Stimulated activated CD8-positive, alpha-beta memory T cell treated with anti-CD3 and anti-CD28 coated beads, Interleukin-7, amount 100 ng/mL, for 1 hour (primary cell): ENCODE measurements at places on chromosomes 11 and 22.

DNA sequence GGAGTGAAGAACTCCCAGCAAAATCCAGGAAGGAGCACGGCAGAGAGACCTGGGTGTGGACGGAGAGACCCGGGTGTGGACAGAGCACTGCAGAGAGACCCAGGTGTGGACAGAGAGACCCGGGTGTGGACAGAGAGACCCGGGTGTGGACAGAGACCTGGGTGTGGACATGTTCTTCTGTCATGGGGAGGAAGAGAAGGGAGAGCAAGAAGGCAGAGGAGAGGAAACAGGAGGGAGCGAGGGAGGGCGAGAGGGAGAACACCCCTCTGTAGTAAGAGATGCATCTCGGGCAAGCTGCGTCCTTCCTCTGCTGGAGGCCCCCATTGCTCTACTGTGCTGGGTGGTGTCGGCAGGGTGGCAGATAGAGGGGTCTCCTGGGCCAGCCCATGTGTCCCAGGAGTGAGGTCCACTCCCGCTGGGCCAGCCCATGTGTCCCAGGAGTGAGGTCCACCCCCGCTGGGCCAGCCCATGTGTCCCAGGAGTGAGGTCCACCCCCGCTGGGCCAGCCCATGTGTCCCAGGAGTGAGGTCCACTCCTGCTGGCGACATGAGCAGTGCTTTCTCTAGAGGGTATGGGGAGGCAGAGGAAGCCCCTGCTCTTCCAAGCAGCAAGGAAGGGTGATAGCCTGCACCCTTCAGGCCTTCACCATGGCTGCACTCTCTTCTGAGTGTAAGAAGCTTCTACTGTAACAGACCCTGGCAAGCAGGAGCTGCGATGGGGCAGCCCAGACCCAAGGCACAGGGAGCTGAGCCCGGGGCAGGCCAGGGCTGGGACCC is 934.2 kb downstream of the BRD1 start:
- no peak for DNase-seq

DNA sequence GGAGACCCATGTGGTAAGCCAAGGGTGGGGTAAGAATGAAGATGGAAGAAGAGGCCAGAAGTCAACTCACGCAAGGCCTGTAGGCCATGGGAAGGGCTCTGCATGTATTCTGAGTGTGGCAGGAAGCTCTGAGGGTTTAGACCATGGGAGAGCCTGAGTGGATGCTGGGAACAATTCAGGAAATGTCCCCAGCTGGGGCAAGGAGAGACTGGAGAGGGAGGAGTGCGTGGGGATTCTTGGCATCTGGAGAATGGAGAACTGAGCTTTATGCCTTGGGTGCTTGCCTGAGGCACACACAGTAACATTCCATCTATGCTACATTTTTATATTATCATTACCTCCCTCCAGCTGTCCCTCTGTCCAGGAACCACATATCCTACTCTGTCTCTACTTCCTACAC is 50.4 kb upstream of the CD82 start:
- no peak for DNase-seq

- DNase-seq = no peak
Measured at GRCh38 chr11:36056160-36056751, 112.4 kb downstream of the LDLRAD3 start.

DNA sequence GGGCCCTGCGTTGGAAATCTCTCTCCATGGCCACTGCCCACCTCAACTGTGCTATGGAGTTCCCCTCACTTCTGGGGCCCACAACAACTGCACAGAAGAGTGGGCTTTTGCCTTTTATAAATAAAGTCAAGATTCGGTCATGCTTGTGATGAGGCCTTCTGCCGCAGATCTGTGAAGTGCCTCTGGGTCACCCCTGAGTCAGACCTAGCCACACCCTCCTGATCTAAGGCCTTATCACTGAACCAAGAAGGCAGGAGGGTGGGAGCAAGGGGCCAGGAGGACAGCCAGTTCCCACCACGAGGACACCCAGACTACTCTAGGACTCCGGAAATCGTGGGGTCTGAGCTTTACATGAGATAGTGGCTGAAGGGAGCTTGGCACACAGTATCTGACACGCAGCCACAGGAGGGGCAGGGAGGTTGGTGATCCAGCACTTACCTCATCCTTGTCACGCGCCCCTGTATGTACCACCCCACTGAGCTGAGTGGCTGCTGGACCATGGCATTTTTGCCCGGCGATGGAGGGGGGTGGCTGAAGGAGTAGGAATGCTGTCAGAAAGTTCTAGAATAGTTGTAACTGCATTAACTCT is 115.7 kb downstream of the ABTB2 start:
- DNase-seq = no peak

GRCh38 chr11:73142128-73142377 is at the start of gene FCHSD2:
Gene FCHSD2, minus strand, starts transcription at chr11:73142318. Its CDS starts 441 bp downstream, at chr11:73141877.
- no peak for DNase-seq

DNA sequence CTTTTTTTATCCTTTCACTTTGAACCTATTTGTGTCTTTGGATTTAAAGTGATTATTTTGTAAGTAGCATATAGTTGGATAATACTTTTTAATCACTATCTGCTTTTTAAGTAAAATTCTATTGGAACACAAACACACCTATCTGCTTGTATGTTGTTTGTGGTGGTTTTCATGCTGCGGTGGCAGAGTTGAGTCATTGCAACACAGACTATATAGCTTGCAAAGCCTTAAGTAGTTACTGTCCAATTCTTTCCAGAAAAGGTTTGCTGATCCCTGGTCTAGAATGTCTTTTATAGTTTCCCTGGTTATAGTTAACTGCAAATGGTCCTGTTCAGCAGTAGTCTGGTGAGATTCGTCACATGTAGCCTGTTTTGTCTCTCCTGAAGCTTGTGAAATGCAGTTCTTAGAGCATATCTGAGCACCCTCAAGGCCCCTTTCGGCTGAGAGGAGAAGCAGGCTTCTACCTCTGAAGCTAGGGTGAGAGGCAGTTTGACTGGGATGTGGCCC is 21.5 kb downstream of the SHANK3 start:
- DNase-seq = no peak

- no peak for DNase-seq
Measured at GRCh38 chr22:26798462-26799065, 141.2 kb downstream of the MIAT start.

- no peak for DNase-seq
Measured at GRCh38 chr22:35940166-35940565, 88.5 kb downstream of the RBFOX2 start.

GRCh38 chr22:41582694-41583093 is 6.9 kb downstream of the PMM1 start:
- DNase-seq = no peak

- DNase-seq = no peak
Measured at GRCh38 chr11:119192111-119192510, 6.8 kb downstream of the NHERF4 start.

DNA sequence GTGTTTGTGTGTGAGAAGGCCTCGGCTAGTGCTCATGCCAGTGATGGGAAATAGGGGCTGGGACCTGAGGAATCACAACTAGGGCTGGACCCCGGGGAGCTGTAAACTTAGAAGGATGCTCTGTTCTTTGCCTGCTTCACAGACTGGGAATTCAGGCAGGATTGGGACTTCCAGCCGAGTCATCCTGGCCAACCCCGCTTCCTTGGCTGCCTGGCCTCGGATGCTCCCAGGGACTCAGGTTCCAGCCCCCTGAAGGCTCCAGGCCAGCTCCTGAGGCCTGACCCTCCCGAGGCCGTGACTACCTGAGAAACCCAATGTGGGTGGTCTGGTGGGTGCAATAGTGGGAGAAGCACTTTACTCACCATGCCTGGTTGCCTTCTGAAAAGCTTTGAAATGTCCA is 44.7 kb downstream of the IRAG1 start:
- DNase-seq = no peak

DNA sequence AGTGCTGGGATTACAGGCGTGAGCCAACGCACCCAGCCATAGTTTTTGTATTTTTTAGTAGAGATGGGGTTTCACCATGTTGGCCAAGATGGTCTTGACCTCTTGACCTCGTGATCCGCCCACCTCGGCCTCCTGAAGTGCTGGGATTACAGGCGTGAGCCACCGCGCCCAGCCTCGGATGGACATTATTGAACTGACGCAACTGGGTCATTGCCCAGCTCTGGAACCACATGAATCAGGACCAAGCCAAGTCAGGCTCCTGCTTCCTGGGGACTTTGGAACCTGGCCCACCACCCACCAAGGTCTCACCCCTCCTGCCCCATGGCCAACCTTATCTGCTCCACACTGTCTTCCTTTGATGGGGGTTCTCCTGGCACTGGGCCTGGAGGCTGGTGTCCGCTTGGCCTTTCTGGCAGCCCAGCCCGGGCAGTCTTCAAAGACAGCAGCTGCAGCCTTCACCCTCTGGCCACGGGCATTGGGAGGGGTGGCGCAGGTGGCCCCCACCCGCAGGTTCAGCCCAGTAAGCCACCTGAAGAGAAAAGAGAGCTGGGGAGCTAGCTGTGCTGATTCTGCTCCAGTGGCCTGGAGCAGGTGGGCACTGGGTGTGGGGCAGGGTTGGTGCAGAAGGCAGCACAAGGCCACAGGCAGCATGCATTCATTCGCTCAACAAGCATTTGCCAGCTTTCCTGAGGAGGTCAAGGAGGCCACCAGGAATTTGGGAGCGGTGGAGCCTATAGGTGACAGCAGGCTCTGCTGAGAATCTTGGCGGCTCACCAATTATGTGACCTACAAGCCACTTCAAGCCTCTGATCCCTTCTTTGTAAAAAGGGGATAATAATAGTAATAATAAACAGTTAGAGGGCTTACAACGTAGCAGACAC is 5.7 kb downstream of the CHADL start:
- no peak for DNase-seq

- DNase-seq = no peak
Measured at GRCh38 chr22:42414565-42415303, 17.5 kb downstream of the NFAM1 start.

- no peak for DNase-seq
Measured at GRCh38 chr11:1523077-1523476, 36.5 kb upstream of the MOB2 start.

DNA sequence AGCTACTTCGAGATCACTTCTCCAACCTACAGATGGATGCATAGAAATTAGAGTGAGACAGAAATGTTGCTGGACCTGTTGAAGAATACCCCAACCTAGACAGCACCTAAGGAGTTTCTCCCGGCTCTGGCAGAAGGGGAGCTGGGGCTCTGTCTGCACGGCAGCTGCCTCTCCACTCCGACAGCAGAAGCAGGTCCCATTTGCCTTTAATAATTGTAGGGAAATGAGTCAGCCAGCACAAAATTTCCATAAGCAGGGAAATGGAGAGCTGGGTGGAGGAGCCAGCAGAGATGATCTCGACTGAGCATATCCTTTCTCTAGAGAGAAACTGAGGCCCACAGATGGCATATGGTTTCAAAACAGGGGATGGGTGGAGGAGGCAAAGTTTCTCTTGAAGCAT is 80.1 kb downstream of the EFCAB6 start:
- no peak for DNase-seq

- no peak for DNase-seq
Measured at GRCh38 chr22:27154717-27155116, 497.3 kb downstream of the MIAT start.

- no peak for DNase-seq
Measured at GRCh38 chr11:36408498-36409136, 101.5 kb downstream of the TRAF6 start.

GRCh38 chr11:81380395-81380794 is 1353.3 kb downstream of the FAM181B start:
- DNase-seq = no peak

DNA sequence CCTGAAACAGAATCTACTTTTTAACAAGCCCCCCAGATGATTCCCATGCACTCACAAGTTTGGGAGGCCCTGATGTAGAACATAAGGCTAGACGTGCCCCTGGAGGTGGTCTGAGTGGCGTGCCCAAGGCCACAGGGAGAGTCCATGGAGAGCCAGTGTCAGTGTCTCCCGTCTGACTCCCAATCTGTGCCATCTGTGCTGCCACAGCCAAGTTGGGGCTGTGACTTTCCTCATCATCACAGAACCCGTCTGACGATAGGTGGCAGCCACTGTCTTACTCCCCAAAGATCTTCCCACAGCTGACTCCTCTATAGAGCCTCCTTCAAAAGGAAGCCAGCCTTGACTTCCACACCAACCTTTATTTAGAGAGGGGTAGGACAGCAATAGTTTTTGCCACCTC is 470.5 kb downstream of the SOX6 start:
- no peak for DNase-seq

- no peak for DNase-seq
Measured at GRCh38 chr11:9002920-9003572, 755 bp downstream of the NRIP3 start.

DNA sequence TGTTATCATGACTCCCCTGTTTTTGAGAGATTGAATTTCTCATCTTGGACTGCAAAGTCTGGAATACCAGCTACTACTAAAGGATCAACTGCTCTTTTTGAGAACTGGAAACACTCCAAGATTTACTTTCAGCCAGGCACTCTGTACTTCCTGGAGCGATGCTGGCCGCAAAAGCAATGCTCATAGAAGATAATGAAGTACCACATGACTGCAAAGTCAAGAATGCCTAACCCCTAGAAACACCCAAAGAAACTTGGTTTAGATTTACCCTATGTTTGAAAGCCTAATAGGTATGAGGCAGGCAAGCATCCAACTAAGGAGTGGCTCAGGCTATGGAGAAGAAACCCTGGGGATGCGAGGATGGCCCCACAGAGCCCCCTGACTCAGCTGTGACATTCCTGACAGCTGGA is 47.7 kb upstream of the ARHGAP20 start:
- DNase-seq = no peak

- DNase-seq = no peak
Measured at GRCh38 chr11:27470826-27471588, 1.6 kb downstream of the LGR4 start.
